ENCODE measurements at places on chromosomes 5 and 9.

DNA sequence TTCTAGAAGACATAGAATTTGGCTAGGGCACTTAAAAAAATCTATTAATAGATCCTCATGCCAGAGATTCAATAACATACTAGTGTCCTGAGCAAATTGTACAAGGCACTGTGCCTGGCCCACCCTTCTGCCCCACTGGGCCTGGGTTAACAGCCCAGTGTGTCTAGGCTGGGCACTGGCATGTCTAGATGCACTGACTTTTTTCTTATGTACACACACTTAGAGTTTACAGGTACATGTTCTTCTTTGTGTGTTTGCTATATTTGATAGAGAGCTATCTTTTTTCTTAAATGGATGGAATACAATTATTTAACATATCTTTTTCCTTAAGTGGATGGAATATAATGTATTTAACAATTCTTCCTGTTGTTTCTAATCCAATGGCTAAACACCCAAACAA, 241.5 kb downstream of the AUH start:
- peaks cover 8% of the 10 kb centered on the region for H3K4me1 ChIP-seq
- H3K27ac ChIP-seq: no peak overlapping the region
- peaks cover 2% of the 10 kb centered on the region for H3K27me3 ChIP-seq
- no peaks in the 10 kb centered on the region for H3K36me3 ChIP-seq
- no peak for DNase-seq

GRCh38 chr9:130122456-130122855, 49.7 kb upstream of the NCS1 start:
- DNase-seq: no peak
- peaks cover 11% of the 10 kb centered on the region for H3K36me3 ChIP-seq
- H3K27ac ChIP-seq: no peak overlapping the region
- H3K27me3 ChIP-seq: no peaks in the 10 kb centered on the region

DNA sequence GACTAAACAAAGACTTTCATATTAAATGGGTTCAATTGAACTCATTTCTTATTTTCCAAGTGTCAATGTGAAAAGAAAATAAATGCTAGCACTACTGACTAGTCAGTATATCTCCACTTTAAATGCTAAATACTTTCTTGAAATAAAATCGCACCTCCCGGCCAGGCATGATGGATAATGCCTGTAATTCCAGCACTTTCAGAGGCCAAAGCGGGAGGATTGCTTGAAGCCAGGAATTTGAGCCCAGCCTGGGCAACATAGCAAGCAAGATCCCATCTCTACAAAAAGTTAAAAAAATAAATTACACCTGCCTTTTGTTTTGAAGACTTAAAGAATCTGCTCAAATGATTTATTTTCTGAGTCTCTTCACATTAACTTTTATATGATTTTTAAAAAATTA, 34.7 kb downstream of the WDR36 start:
- no peak overlapping the region for H3K4me3 ChIP-seq
- peaks cover 19% of the 10 kb centered on the region for H3K36me3 ChIP-seq
- H3K27me3 ChIP-seq: no peaks in the 10 kb centered on the region
- no peak overlapping the region for H3K27ac ChIP-seq

- peaks cover 2% of the 10 kb centered on the region for H3K27me3 ChIP-seq
- H3K36me3 ChIP-seq: no peaks in the 10 kb centered on the region
- DNase-seq: no peak
- no peak overlapping the region for H3K4me3 ChIP-seq
- no peaks in the 10 kb centered on the region for H3K4me1 ChIP-seq
- no peak overlapping the region for H3K27ac ChIP-seq
Measured at GRCh38 chr5:35359859-35360258, 129.6 kb upstream of the PRLR start.

DNA sequence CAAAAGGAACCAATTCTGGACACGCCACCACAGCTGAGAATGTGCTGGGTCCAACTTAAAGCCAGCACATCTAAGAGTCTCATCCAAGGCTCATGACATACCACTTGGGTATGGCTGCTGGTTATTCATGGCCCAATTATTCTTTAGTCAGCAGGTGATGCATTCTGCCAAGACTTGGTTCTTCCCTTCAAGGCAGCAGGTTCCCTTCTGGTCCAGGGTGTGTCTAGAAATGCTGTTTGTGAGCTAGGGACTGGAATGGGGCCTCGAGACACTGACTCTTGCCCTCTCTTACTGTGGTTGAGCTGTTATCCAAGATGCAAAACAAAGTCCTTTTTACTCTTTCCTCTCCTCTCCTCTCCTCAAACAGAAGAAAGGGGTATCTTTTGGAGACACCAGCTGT, 522.6 kb downstream of the HINT1 start:
- no peak overlapping the region for H3K27ac ChIP-seq
- DNase-seq: no peak
- H3K27me3 ChIP-seq: no peaks in the 10 kb centered on the region

DNA sequence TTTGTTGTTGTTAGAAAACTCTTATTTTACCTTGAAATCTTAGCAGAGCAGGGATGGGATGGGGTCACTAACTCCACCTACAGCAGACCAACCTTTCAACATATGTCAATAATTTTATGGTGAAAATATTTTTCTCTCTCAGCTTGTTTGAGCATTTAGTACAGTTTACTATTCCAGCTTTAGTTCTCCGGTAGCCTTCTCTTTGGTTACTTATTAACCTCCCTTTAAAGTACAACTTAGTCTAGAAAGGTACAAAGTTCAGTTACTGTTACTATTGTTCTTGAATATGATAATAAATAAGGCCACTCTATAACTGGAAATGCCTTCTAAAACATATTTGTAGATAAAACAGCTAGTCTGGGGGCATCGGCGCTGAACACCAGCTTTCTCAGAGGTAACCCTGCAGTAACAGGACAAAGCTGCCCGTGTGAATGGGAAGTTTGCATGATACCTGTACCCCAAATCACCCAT, 233.3 kb downstream of the PCSK1 start:
- no peak overlapping the region for H3K27ac ChIP-seq
- no peak overlapping the region for H3K4me3 ChIP-seq
- H3K36me3 ChIP-seq: no peaks in the 10 kb centered on the region

DNA sequence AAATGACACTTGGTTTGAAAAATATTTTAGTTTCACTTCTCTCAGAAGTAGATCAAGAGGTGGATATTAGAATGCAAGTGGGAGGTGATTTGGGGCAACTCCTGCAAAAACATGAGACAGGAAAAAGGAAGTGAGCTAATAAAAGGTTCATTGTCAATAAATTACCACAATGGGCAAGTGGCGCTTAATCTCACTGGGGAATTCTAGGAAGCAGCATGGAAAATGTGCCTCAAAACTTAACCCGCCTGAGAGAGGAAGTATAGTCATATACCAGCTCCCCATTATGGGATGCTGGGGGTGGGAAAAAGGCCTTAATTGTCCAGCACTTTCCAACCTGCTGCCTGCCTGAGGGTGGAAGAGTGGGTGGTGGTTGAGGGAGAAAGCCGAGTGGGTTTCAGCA, 204.1 kb downstream of the ELAVL2 start:
- no peaks in the 10 kb centered on the region for H3K27me3 ChIP-seq
- no peaks in the 10 kb centered on the region for H3K36me3 ChIP-seq
- H3K27ac ChIP-seq: no peak overlapping the region
- no peak for DNase-seq

- no peaks in the 10 kb centered on the region for H3K36me3 ChIP-seq
- no peak for DNase-seq
- H3K4me1 ChIP-seq: peaks cover 2% of the 10 kb centered on the region
- no peak overlapping the region for H3K27ac ChIP-seq
- H3K27me3 ChIP-seq: peaks cover 7% of the 10 kb centered on the region
Measured at GRCh38 chr5:39428640-39429039, 3.9 kb upstream of the DAB2 start.

- H3K27me3 ChIP-seq: peaks cover 13% of the 10 kb centered on the region
- H3K27ac ChIP-seq: no peak overlapping the region
- DNase-seq: no peak
Measured at GRCh38 chr5:40223884-40224402, 455.8 kb upstream of the PTGER4 start.

- H3K27me3 ChIP-seq: no peaks in the 10 kb centered on the region
- H3K4me3 ChIP-seq: no peak overlapping the region
- peak overlapping the region; percentile 9 for H3K27ac ChIP-seq
- DNase-seq: no peak
- H3K4me1 ChIP-seq: peaks cover 28% of the 10 kb centered on the region
Measured at GRCh38 chr5:126965061-126965475, 65.3 kb downstream of the MARCHF3 start.

DNA sequence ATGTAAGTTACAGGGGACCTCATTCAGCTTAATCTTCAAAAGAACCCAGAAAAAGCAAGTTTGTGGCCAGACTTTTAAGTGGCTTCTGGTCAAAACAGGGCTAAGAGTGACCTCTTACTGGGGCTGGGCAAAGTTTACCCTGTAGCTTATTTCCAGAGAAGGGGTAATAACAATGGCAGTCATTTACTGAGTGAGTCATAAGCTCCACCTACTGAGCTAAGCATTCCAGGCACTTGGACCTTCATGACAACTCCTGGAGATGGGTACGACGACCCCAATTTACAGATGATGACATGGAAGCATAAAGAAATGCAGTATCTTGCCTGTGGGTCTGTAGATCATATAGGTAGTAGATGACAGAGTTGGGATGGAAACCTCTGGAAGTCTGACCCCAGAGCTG, 4.7 kb upstream of the GPR151 start:
- DNase-seq: no peak
- H3K4me1 ChIP-seq: peaks cover 5% of the 10 kb centered on the region
- H3K4me3 ChIP-seq: no peak overlapping the region
- peaks cover 6% of the 10 kb centered on the region for H3K27me3 ChIP-seq
- no peaks in the 10 kb centered on the region for H3K36me3 ChIP-seq

DNA sequence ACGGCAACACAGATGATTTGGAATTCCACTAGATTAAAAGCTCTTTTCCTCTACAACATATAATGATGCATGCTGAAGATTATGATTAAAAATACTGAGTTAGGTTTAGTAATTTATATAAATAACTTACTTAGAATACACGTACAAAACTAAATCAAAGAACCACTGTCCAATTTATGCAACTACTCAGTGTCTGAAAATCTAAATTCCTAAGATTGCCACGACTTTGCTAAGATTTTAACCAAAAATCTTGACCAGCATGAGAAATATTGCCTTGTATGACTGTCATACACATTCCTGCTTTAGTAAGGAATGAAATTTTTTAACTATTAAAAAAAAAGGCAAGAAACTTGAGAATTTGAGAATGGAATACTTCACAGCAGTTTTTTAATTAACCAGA, 292.4 kb downstream of the ZNF608 start:
- H3K27ac ChIP-seq: no peak overlapping the region
- H3K27me3 ChIP-seq: no peaks in the 10 kb centered on the region
- H3K4me1 ChIP-seq: peaks cover 22% of the 10 kb centered on the region

GRCh38 chr5:139472386-139473030, 1.7 kb downstream of the SMIM33 start:
- no peak for DNase-seq
- H3K27me3 ChIP-seq: peaks cover 15% of the 10 kb centered on the region
- H3K36me3 ChIP-seq: peaks cover 1% of the 10 kb centered on the region
- no peak overlapping the region for H3K27ac ChIP-seq

- H3K27ac ChIP-seq: no peak overlapping the region
- no peaks in the 10 kb centered on the region for H3K4me1 ChIP-seq
- H3K27me3 ChIP-seq: peaks cover 1% of the 10 kb centered on the region
- no peaks in the 10 kb centered on the region for H3K36me3 ChIP-seq
Measured at GRCh38 chr5:7519564-7519963, 123.6 kb downstream of the ADCY2 start.

DNA sequence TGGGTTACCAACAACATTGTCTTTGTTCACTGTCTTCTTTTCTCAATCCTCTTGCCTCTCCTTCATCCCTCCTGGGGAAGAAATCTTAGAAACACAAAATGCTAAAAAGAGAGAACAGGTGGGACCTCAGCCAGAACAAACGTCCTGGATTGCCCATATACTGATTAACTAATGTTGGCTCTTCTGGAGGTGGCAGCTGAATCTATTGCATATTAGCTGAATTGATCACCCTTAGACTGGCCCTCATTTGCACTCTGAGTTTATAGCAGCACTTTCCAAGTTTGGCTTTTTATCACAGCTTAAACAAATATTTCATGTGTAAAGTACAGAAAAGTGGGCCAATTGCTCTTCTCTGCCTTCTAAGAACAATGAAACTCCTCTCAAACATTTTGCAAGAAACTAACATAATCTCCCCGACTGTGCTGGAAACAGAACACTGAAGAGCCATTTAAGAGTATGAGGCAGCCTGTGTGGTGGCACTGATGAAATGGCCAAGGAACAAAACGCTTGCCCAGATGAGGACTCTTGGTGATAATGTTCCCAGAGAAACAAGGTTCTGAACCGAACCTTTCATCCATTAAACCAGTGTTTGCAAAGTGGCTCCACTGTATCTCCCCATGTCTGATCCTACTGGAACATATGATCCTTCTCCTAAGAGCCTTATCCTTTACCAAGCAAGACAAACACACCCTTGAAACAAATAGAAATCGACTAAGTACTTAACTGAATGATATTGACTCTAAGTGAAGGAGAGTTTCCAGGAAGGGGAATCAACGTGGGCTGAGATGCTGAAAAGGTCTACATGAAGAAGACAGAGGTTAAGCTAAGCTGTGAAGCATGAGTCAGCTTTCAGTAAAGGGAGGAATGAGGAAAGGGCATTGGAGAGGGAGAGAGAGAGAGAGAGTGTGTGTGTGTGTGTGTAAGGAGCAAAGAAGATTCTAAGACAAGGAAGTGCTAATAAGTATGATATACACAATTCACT, 83.2 kb upstream of the LIFR start:
- no peak for DNase-seq
- no peaks in the 10 kb centered on the region for H3K36me3 ChIP-seq
- no peaks in the 10 kb centered on the region for H3K4me1 ChIP-seq

DNA sequence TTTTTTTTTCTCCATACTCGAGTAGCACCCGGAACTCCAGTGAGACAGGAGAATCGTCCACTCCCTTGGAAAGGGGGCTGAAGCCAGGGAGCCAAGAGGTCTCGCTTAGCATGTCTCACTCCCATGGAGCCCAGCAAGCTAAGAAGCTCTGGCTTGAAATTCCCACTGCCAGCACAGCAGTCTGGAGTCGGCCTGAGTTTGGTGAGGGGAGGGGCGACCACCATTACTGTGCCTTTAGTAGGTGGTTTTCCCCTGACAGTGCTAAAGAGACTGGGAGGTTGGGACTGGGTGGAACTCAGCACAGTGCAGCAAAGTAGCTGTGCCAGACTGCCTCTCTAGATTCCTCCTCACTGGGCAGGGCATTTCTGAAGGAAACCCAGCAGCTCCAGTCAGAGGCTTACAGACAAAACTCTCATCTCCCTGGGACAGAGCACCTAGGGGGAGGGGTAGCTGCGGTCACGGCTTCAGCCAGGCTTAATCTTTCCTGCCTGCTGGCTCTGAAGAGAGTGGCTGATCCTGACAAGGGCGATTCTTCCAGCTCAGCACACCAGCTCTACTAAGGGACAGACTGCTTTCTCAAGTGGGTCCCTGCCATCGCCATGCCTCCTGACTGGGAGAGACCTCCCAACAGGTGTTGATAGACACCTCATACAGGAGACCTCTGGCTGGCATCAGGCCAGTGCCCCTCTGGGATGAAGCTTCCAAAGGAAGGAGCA, 414.5 kb upstream of the ZNF608 start:
- H3K36me3 ChIP-seq: peaks cover 9% of the 10 kb centered on the region
- peaks cover 2% of the 10 kb centered on the region for H3K27me3 ChIP-seq
- DNase-seq: no peak
- H3K27ac ChIP-seq: no peak overlapping the region

GRCh38 chr9:131410044-131410491, 16.2 kb downstream of the PRRC2B start:
- peaks cover 17% of the 10 kb centered on the region for H3K36me3 ChIP-seq
- H3K4me3 ChIP-seq: peak overlapping the region; percentile 70
- H3K27me3 ChIP-seq: no peaks in the 10 kb centered on the region
- peaks cover 52% of the 10 kb centered on the region for H3K4me1 ChIP-seq
- H3K27ac ChIP-seq: peak overlapping the region; percentile 89
- no peak for DNase-seq

GRCh38 chr5:132760601-132761317, 13.5 kb downstream of the CCNI2 start:
- no peak for DNase-seq
- H3K4me1 ChIP-seq: no peaks in the 10 kb centered on the region
- no peak overlapping the region for H3K27ac ChIP-seq
- H3K4me3 ChIP-seq: no peak overlapping the region
- no peaks in the 10 kb centered on the region for H3K36me3 ChIP-seq
- H3K27me3 ChIP-seq: no peaks in the 10 kb centered on the region
